Stimulated activated CD4-positive, alpha-beta T cell treated with anti-CD3 and anti-CD28 coated beads, Interleukin-1b, Interleukin-23, amount 100 ng/mL, for 1 hour (primary cell): ENCODE measurements at places on chromosomes 3 and 15.

GRCh38 chr15:72135719-72136118 lies 17.5 kb downstream of the SENP8 start:
- DNase-seq = no peak

GRCh38 chr3:100289339-100289738 lies 28.5 kb downstream of the TBC1D23 start:
- no peak for DNase-seq

DNA sequence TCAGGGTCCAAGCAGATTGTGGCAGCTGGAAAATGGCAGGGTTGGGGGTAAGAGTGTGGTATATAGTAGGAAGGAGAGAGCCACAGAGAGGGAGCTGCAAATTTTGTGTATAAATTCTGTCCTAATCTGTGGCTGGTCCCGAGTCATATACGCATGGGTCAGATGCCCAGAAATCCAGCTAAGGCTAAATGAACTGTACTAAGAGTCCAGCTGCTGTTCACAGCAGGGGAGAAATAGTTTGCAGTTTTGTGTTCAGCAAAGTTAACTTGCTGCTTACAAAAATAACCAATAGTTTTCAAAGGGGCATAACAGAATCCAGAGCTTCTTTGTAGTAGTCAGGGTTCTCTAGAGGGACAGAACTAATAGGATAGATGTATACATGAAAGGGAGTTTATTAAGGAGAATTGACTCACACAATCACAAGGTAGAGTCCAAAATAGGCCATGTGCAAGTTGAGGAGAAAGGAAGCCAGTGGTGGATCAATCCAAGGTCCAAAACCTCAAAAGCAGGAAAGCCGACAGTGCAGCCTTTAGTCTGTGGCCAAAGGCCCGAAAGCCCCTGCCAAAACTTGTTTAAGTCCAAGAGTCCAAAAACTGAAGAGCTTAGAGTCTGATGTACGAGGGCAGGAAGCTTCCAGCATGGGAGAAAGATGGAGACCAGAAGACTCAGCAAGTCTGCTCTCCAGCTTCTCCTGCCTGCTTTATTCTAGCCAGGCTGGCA lies 146.1 kb upstream of the KBTBD8 start:
- DNase-seq = no peak

DNA sequence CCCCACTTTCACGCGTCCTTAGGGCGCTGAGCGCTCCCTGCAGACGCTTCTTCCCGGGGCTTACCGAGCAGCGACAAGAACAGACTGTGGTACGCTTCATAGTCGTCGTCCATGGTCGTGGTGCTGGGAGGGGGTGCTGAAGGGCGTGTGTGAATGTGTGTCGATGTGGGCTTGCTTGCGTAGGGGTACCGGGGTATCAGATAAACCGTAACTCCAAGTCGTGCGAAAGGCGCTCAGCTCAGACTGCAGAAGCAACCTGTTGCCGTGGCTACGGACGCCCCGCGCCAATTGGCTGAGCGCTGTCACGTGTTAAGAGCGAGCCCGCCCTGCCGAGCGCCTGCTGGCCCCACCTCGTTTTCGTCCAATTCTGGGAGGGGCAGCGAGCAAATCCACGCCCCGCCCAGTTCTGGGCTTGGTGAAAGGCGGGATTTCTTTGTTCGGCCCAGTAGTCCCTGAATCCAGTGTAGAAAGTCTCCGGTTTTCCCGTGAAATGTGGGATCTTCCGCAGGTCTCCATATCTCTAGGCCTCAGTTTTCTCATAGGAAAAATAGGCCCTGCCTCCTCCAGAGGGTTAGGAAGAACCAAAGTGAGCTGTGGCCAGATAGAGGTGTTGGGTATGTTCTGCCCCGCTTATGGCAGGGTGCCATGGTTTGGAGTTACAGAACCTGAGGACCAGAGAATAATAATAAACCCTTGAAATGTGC lies at the start of gene EFCAB12:
EFCAB12 (minus strand) TSS at position 261 of the 704 bp plus-strand sequence; CDS start at position 113, 148 bp downstream.
- DNase-seq = peak; percentile 60

DNA sequence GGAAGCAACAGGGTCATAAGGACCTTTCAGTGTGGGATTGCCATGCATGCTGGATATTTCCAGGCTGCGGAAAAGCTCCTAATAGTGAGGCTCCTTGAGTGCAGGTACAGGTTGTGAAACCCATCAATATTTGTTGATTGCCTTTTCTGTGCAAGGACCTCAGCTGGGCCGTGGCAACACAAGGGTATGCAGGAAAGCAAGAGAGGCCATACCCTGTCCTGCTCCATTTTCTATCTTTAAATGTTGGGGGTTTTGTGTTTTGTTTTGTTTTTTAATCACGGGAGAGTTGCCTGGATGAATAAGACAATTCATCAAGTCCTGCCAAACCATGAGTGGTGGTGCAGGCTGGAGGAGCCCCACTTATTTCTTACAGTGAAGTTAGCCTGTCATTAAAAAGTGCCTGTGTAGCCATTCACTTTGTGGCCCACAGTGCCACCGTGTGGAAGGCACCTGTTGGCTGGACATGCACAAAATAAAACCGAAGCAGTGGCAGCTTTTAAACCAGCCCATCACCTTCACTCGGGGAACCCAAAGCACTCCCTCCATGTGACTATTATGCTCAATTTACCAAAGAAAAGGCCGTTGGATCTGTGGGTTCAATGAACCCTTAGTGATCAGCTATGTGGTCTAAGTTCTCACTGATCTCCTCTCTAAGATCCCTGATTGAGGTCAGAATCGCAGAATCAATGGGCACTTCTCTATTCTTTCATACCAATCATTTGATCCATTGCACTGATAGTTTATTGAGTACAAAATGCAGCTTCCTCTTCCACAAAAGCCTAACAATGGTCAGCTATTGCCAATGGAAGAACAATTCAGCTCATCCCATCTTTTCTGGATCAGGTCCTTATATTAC lies 42.2 kb downstream of the CLDN18 start:
- no peak for DNase-seq

GRCh38 chr15:54322341-54322740 lies 344.1 kb downstream of the UNC13C start:
- DNase-seq = no peak

GRCh38 chr3:36295296-36295695 lies 85.0 kb upstream of the STAC start:
- no peak for DNase-seq

GRCh38 chr3:112963683-112964082 lies 11.2 kb downstream of the CD200R1 start:
- DNase-seq = no peak

DNA sequence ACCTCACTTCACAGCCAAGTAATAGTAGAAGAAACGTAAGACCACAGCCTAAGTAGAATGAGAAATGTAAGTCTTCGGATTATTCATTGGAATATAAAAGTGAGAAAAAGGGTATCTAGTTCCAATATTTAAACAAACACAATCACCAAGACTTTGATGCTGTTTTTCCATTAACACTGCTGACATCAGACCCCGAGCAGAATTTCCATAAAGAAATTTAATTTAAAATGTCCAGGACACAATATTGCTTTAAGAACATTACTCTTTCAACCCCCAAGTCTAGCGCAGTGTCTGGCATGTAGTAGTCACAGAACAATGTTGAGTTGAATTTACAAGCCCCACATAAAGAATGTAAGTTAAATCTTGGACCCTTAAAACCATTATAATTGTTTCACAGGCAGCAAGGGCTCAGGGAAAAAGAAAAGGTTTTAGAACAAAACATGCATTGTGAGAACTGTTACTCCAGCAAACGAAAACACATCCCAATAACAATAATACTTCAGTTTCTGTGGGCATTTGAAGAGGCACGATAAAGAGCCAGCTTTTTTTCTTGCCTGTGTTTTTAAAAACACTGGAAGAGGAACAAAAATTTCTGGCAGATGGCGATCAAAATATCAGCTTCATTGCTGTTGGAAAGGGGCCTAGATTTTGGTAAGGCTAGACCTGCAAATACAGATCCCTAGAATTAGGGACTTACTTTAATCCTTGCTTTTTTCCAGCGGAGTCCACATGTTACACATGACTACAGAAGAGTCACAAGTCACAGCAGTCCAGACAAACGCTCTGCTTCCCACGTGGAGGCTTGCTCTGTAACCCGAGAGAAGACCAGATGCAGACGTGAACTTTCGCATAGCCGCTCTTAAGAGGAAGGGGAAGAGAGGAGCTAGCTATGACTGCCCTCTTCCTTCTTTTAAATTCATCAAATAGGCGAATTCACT lies 77.9 kb upstream of the IGSF10 start:
- DNase-seq = no peak

GRCh38 chr15:31216215-31216911 lies 110.3 kb upstream of the KLF13 start:
- DNase-seq = no peak

DNA sequence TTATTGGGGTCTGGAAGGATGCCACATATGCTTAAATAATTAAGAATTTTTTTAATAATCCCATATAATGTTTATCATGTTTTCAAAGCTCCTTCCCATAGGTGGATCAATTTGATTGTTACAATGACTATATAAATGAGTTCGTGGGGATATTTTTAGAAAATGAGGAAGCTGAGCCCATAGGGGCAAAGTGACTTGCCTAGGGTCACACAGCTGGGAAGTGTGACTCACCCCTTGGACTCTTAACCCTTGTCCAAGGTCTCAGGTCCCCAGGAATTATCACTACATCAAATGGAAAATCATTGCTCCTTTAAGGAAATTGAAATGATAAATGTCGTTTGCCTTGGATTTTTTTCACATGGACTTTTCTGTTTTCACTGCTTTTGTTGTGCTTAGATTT lies 161.2 kb upstream of the RGMA start:
- no peak for DNase-seq
